ENCODE measurements at places on chromosomes 4 and X.

DNA sequence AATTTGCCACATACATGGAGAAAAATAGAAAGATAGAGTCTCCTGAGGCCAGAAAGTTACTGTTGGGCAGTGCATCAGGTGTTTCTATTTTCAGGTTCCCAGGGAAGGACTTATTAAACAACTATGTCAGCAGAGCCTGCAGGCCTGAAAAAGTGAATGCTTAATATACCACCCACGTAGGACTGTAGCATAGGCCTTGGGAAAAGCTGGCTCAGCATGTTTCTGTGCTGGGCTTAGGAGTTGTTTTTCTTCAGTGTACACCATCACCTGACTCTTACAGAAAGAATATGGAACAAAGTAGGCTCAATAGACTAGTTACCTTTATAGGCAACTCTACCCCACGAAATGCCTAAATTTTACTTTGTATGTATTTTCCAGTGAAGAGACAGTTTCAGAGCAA, 1385.9 kb downstream of the FAM133A start:
- DNase-seq: no peak

DNA sequence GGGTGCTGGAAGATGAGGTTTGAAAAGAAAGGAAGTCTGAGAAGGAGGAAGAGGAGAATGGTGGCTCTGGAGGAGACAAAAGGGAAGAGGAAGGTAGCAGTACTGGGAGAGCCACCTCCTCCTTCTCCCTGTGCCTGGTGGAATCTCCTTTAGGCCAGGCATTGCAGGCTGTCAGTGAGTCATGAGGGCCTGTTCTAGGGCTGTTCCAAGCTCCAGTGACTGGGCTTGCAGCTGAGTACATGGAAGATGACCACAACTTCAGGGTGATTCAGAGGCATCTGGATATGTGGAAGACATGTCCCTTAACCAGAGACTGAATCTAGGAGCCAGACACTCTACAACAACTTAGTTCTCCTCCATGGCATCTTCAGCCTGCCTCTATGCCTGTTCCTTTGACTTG, 107.8 kb downstream of the EFNB1 start:
- no peak for DNase-seq

GRCh38 chr4:53537606-53538005, 53.7 kb downstream of the LNX1 start:
- DNase-seq: no peak

- no peak for DNase-seq
Observed at GRCh38 chrX:56572975-56573374, 9.5 kb downstream of the UBQLN2 start.

- no peak for DNase-seq
Observed at GRCh38 chr4:189443341-189443740, 497.3 kb upstream of the FRG1 start.

GRCh38 chr4:100357542-100357941, 160.3 kb downstream of the EMCN start:
- DNase-seq: no peak

DNA sequence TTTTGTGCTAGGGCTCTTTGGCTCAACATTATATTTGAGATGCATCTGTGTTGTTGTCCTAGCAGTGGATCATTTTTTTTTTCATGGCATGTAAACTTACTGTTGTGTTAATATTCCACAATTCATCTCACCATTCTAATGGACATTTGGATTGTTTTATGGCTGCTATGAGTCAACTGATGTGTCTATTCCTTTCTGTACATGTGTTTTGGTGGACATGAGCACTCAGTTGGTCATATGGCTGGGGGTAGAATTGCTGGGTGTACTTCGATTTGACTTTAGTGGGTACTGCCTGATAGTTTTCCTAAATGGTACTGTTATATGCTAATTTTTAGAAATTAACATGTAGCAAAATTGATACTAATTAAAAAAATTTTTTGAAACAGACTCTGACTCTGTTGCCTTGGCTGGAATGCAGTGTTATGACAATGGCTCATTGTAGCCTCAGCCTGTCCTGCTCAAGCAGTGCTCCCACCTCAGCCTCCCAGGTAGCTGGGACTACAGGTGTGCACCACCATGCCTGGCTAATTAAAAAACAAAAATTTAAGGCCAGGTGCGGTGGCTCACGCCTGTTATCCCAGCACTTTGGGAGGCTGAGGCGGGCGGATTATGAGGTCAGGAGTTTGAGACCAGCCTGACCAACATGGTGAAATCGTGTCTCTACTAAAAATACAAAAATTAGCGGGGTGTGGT, 9.0 kb downstream of the FAM193A start:
- no peak for DNase-seq

DNA sequence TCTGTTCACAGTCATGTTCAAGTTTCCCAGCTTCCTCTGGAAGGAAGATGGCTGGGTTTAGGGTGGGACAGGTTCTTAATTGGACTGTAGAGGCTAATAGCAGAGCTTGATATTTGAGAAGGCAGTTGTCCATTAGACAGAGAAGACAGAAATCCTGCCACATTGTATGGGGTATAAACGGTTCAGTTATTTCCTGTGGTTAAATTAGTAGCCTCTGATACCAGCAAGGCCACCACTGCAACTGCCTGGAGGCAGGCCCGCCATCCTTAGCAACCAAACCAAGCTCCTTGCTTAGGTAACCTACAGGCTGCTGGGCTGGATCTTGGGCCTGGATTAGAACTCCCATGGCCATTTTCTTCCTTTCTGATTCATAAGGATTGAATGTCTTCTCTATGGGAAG, 1367.0 kb downstream of the PCDH7 start:
- DNase-seq: no peak

- DNase-seq: no peak
Observed at GRCh38 chrX:115413246-115413878, 123.8 kb downstream of the LUZP4 start.

GRCh38 chr4:38371391-38371851, 292.6 kb upstream of the KLF3 start:
- no peak for DNase-seq

GRCh38 chr4:184386271-184386781, 88.0 kb downstream of the IRF2 start:
- DNase-seq: no peak

DNA sequence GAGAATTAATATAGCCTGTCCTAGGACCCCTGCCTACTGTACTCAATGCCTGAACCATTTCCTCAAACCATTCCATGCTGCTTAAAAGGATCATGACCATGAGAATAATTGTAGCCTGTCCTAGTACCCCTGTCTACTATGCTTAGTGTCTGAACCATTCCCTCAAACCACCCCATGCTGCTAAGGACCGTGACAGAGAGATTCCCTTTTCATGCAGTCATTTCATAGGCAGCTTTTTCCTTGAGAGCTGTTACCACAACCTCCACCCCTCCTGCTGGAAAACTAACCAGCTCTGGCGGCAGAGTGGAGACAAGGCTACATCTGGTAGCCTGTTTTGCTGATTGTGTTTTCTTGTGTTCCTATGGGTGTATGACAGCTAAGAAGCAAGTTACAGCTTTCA, 174.9 kb upstream of the SMARCAD1 start:
- DNase-seq: no peak

GRCh38 chr4:15451181-15451865, 18.4 kb upstream of the CC2D2A start:
- DNase-seq: no peak

GRCh38 chr4:159009521-159009920, 93.4 kb upstream of the RAPGEF2 start:
- no peak for DNase-seq

- DNase-seq: no peak
Observed at GRCh38 chr4:160423879-160424451, 1321.1 kb downstream of the RAPGEF2 start.

GRCh38 chrX:134571796-134572195, 86.5 kb downstream of the PLAC1 start:
- DNase-seq: no peak

GRCh38 chr4:1166509-1167243, 5.7 kb downstream of the SPON2 start:
- DNase-seq: no peak

DNA sequence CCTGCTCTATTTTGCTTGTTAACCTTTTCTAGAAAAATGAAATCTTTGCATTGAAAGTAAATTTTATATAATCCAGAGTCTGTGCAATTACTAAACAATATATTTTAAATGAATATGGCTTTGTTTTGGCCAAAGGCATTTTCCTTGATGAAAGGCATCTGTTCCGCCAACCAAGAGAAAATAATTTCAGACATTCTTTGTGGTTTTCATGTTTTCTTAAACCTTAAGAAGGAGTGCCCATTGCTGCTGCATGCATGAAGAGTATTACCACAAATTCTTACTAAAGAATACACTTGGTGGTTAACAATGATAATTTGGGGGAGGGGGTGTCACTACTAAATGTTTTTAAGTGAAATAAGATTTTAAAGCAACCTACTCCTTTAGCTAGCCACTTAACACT, 2.7 kb upstream of the PDGFC start:
- DNase-seq: no peak

- no peak for DNase-seq
Observed at GRCh38 chr4:149294601-149295000, 521.0 kb downstream of the IQCM start.

GRCh38 chrX:131301155-131301554, 12.0 kb upstream of the IGSF1 start:
- no peak for DNase-seq

GRCh38 chrX:72020788-72021187, 110.1 kb downstream of the NHSL2 start:
- DNase-seq: no peak

DNA sequence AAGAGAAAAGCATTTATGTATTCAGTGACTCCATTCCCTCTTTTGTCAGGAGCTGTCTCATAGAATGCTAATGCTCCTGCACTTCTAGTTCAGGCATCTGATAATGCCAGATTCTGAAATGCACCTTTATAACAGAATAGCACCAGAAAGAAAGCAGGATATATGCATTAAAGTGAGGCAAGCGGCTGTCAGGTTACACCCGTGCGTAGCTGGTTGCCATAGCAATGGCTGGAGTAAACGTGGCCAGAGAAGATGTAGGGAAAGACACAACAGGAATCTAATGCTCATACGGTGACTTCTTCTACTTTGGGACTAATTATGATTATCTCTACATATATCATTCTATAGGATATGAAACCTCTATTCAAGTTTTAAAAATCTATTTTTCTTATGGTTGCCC, 5.9 kb downstream of the EMCN start:
- DNase-seq: no peak

DNA sequence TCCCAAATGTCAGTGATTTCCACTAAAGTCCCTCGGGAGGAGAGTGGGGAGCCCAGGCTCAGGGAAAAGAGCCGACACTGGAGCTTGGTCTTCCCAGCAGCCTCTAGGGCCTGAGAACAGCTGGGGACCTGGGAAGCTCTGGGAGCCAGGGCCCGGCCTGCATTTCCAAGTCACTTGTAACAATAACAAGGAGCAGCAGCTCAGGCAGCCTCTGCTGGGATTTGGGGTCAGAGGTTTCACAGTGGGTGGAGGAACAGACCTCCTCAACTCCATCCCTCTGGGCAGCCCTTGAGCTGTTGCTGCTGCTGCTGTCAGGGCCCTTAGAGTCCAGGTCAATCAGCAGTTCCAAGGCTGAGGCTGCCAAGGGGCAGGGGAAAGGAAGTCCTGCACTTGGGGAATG, 11.1 kb downstream of the STARD8 start:
- DNase-seq: no peak

- no peak for DNase-seq
Observed at GRCh38 chr4:8189551-8190466, 9.3 kb upstream of the SH3TC1 start.

DNA sequence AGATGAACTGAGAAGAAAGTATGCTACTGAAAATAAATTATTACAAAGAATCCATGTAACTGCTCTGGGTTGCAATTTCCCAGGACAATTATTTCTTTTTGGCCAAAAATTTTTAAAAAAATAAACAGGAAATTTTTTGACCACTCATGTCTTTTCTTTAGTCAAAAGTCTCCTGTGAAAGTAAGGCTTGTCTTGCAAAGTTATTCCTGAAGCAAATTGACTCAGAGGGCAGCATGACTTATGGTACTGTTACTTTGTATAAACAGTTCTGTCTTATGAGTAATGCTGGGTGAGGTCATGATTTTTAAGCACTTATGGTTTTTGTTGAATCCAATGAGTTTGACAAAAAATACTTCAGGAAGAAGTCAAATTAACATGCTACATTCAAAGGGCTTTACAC, 292.8 kb upstream of the ARSJ start:
- no peak for DNase-seq

DNA sequence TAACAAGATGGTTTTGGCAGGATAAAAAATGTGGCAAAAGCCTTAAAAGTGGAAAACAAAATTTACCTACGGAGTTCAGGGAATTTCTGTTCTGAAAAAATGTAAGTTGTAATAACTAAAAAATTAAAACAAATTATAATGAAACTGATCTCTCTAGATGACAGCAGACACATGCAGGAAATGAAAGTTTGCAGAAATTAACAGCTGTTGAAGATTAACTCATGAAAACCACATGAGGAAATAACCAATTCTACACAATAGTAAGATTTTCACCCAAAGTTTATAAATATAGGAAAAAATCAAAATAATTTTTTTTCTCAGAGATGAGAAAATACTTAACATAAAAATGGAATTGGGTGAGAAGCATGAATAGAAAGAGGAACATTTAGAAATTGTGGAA, 47.5 kb upstream of the UGT2B15 start:
- no peak for DNase-seq

DNA sequence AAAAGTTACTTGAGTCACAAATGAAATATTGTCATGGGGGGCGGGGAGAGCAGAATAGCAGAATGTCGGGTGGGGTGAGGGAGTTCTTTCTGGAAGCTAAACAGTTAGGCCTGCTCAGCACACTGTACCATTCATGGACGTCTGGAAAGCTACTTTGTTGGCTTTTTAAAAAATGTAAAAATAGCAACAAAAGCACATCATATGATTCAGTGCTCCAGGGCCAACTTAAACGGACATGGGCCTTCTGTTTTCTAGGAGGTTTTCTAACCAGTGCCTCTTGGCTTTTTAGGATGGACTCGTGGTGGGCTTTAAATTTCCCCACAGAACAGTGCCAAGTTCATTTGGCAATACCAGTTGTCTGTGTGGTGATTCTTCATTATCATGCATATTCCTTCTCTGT, 57.4 kb upstream of the CLCN4 start:
- no peak for DNase-seq

- no peak for DNase-seq
Observed at GRCh38 chr4:163194593-163194992, 27.9 kb upstream of the NAF1 start.

DNA sequence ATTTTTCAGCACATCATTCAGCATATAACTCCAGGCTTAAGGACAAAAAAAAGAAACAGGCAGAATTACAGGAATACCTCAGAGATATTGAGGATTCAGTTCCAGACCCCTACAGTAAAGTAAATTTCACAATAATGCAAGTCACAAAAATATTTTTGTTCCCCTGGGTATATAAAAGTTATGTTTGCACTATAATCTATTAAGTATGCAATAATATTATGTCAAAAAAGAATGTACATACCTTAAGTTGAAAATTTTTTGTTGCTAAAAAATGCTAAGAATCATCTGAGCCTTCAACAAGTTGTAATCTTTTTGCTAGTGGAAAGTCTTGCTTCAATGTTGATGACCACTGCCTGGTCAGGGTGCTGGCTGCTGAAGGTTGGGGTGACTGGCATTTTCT, 2532.5 kb downstream of the ARAP2 start:
- no peak for DNase-seq

DNA sequence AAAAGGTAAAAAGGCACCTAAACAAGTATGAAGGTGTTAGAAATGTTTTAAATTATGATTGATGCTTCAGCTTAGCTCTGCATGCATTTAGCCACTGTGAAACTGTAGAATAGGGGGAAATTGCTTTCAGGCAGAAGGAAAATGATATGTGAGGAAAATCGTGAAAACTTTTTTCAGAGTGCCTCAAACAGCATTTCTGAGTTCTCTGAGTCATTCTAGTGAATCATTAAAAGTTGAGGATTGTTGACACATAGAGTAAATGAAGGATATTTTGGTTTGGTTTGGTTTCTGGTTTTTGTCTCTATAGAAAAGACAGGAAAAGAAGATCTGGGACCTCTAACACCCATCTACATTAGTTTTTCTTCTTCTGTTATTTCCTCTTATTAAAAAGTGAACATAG, 332.5 kb upstream of the TRAM1L1 start:
- no peak for DNase-seq
